ENCODE measurements at places on chromosomes 16 and 17.

DNA sequence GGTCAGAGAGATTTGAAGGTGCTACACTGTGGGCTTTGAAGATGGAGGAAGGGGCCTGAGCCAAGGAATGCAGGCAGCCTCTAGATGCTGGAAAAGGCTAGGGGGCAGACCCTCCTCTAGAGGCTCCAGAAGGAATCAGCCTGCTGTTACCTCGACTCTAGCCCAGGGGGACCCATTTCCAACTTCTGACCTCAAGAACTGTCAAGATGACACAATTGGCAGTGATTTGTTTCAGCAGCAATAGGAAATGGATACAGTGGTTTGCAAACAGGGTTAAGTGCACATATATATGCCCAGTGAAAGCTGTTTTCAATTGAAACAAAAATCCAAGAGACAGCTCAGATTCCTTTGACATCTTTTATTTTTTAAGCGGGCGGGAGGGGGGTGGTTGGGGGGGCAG, 3.7 kb upstream of the ZDHHC1 start:
- no peak for DNase-seq

GRCh38 chr17:7122381-7122780, 7.8 kb upstream of the ASGR2 start:
- DNase-seq, result no peak

DNA sequence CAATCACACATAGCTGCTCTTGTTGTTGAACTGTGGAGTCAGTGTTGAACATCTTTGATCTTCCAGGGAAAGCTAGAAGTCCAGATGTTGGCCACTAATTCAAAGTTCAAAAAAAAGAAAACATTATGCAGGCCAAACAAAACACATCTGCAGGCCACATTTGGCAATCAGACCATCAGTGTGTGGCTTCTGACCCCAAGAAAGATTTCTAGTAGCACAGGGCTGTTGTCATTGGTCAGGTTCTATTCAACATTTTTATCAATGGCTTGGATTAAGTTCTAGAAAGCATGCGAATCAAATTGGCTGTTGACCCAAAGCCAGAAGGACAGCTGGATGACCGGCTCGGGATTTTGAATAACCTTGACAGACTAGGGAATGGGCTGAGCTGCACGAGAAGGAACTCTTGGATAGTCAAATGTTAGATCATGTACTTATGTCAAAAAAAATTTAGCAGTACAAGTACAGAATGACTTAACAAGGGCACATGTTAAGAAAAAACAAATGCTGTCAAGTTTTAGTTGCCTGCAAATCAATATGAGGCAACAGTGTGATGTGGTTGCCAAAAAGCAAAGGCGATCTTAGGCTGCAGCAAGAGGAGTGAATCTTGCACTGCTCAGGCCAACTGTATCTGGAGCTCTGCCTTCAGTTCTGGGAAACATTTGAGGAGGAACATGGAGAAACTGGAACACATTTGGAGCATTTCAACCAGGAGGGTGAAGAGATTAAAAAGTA, 187.6 kb downstream of the RGS9 start:
- DNase-seq, result no peak

DNA sequence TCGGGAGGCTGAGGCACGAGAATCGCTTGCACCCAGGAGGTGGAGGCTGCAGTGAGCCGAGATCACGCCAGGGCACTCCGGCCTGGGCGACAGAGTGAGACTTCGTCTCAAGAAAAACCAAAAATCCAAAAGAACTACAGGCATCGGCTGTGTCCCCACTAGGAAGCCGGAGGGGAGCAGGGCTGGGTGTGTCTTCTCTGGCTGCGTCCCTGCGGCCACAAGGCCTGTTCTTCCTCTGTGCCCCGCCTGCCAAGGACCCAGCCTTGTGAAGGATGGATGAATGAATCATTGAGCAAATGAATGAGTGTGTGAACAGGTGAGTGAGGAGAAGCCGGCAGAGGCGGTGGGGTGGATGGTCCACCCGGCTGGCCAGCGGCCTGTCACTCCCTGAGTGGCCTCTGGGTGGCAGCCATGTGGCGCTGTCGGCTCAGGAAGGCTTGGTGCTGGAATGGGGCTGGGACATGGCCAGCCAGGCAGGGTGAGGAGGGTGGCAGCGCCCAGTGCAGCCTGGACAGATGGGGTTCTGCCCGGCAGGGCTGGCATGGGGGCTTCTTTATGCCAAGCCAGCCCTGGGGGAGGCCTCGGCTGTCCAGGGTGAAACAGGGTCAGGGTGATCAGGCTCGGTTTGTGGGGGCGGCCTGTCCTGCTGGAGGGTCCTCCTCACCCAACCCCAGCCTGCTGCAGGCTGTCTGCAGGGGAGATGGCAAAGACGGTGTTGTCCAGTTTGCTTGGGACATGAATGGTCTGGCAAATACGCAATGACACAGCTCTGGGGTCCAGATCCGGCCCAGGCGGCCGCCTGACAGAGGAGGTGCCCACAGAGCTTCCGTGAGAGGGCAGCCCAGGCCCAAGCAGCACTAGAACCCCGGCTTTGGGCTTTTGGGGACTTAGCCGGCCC, 21.7 kb downstream of the SLC25A10 start:
- peak; percentile 76 for DNase-seq

DNA sequence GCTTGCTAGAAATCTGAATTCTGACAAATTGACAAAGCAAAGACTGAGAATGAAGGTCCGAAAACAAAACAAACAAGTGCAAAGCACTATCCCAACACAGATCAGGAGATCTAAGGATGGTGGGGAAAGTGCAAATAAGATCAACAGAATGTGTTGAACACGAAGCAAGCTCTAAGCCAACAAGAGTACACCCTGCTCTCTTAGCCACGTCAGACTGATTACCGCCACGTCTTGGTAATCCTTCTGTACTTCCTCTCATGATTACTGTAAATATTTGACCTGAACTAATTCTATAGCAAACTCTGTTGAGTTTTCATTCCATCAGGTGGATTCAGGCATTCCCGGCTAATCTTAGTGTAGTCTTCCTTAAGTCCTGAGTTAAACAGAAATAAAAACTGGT, 34.3 kb upstream of the ERCC4 start:
- no peak for DNase-seq

DNA sequence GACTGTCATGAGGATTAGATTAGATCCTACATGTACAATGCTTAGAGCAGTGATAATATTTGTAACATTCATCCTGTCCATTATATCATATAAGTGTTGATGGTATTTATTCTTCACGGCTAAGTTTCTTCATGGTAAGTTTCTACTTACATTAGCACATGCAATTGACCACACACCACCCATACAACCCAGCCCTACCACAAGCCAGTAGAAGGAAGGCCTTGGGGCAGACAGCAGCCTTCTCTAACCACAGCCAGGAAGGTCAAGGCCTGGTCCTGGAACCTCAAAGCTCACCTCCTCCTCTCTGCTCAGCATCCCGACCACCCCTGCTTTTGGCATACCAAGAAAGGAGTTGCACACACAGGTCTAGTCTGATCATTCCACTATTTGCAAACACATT, 245.2 kb upstream of the SDK2 start:
- DNase-seq, result no peak

DNA sequence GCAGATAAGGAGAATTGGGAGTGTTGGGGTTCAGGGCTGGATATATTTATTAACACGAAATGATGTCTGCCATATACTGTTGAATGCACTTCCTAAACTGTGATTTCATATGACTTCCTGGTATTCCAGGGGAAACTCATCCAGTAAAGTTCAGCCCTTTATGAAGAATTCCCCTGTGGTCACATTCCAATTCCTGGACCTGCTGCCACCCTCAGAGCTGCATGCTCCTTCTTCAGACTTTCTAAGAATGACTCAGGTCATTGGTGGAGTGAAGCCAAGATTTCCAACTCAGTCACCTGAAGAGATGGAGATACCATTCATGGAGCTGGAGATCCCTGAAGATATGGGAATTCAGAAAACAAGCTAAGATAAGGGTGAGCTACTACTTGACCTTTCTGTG, 114.2 kb upstream of the TMEM97 start:
- DNase-seq, result no peak

- DNase-seq, result no peak
Observed at GRCh38 chr17:6327007-6327406, 107.9 kb downstream of the AIPL1 start.

GRCh38 chr17:77753246-77753645, 205.3 kb upstream of the TNRC6C start:
- no peak for DNase-seq

GRCh38 chr16:83335076-83335475, 472.7 kb upstream of the HSBP1 start:
- no peak for DNase-seq

DNA sequence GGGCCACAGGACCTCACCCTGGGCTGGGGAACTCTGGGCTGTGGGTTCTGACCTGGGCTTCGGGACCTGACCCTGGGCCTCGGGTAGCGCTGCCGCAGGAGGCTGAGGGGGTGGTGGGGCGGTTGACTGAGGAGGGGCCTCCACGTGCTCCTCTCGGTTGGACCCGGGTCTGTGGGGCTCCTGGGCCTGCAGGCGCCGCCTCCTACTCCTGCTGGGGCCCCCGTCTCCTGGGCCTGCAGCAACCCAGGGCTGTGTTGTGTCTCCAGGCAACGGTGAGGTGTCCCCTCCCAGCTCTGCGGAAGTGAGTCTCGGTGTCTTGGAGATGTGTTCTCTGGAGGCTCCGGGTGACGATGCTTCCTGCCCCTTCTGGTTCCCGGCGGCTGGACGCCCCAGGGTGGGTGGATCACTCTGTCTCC, 41.5 kb upstream of the GNG13 start:
- DNase-seq, result no peak

- no peak for DNase-seq
Observed at GRCh38 chr17:67633751-67634211, 84.0 kb upstream of the NOL11 start.

DNA sequence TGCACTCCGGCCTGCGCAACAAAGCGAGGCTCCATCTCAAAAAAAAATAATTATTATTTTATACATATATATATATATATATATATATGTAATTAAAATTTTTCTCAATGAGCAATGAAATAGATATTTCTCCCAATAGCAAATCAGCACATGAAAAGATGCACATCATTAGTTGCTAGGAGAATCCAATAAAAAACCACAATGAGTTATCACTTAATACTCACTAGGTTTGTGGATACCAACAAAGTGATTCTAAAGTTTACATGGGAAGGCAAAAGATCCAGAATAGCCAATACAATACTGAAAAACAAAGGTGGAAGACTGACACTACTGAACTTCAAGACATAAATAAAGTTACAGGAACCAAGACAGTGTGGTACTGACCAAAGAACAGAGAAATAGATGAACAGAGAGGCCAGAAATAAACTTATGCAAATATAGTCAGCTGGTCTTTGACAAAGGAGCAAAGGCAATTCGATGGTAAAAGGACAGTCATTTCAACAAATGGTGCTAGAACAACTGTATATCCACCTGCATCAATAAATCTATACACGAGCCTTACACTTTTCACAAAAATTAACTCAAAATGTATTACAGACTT, 13.6 kb downstream of the SMG6 start:
- DNase-seq, result no peak

DNA sequence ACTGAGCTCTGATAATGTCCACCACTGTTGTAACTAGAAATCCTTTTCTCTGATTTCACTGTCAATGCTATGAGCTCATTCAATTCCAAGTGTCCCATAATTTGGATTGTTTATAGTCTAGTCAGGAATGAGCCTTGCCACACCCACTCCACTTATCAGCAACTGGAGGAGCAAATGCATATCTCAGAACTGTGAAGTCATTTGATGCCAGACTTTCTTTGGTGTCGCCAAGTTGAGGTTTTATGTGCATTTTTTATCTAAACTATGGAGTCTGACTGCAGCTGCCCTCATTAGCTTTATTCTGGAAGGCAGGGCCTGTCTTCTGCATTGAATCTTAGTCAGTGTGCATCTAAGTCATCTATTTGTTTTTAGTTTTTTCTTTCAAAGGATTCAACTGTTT, 361.3 kb downstream of the PMP22 start:
- no peak for DNase-seq

DNA sequence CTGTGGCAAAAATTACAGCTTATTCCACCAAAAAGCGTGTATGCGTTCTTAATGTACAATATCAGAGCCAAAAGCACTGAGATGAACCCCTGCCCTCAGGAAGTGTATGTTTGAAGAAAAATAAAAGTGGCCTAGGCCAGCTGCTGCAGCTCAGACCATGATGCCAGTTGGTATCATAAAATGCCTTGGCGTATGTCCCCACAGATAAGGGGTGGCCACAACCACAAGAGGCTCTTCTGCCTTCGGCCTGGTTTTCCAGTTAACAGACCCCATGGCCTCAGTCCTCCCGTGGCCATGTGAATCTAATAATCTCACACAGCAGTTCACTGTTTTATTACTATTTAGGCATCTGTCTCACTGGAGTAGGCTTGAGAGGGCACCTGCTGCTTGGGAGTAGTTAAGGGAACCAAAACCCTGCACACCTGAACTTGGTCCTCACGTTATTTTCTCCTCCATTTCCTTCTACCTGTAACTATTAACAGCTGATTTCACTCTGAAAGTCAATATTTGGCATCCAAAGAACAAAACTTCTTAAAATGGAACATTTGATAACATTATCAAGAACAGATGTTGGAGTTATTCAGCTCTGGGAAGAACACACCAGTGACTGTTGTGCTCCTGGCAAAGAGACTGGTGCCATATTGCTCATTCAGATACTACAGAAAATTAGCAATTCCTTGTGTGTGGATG, 34.8 kb upstream of the ERN1 start:
- no peak for DNase-seq

GRCh38 chr16:53545433-53545832, 42.4 kb upstream of the AKTIP start:
- DNase-seq, result peak; percentile 35

GRCh38 chr16:48522041-48522440, 87.9 kb downstream of the N4BP1 start:
- DNase-seq, result no peak

DNA sequence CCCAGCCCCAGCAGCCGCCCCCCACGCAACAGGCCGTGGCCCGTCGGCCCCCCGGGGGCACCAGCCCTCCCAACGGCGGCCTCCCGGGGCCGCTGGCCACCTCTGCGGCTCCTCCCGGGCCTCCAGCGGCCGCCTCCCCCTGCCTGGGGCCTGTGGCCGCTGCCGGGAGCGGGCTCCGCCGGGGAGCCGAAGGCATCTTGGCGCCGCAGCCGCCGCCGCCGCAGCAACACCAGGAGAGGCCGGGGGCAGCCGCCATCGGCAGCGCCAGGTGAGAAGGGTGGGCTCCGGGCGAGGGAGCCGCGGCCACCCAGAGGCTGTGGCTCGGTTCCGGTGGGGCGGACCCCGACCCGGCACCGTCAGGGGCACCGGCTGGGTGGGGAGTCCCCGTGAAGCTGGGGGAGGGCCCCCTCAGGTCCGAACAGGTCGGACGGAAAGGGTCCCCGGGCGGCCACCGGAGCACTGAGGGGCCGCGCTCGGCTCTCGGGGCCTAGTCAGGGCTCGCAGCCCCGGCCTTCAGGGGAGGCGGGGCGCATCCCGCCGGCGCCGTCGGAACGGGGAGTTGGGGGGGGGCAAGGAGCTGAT, 583 bp downstream of the ATXN2L start:
- no peak for DNase-seq

All from activated CD4-positive, alpha-beta memory T cell treated with anti-CD3 and anti-CD28 coated beads, Interleukin-2, amount 10 ng/mL, durations not matched to agents 7 days and 5 days (primary cell).